ENCODE measurements at places on chromosomes 5 and 9. TPM values are rescaled to one million over a fixed set of nuclear protein-coding genes. Genes with fewer than 3 reads are reported as not detected.

The CDHR2 gene
- total RNA-seq = 2.2 TPM

DNA sequence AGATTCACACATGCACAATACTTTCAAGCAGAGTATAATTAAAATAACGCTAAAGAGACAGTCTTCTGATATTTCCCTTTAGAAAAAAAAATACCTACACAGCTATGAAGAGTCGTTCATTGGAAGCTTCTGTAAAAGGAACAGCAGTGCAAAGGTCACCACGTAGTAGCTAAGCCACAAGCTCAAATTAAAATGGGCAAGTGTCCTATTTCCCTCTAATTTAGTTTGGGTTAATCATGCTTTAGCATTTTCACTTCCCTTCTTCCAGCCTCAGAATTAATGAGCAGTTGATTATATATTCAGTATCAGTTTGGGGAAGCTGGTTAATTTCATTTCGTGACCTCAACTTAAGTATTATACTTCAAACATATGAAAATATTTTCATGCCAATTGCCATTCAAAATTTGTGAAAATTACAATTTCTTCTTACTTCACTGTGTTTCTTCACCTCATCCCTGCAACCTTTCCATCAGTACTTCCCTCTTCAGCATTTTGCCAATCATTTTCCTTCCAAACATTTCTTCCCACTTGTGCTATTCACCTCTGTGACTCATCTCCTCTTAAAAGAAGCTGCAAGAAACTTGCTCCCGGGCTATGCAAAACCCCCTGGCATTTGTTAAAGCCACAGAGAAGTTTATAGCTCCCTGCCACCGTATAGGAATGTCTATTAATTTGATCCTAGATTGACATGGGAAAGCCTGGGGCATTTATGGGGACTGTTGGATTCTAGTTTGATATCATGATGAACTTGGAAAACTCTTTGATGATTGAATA lies 83.0 kb downstream of the DMRTA1 start:
- H3K4me3 ChIP-seq = no peak overlapping the region
- no peaks in the 10 kb centered on the region for H3K4me1 ChIP-seq
- no peaks in the 10 kb centered on the region for H3K27me3 ChIP-seq
- H3K27ac ChIP-seq = no peak overlapping the region

DNA sequence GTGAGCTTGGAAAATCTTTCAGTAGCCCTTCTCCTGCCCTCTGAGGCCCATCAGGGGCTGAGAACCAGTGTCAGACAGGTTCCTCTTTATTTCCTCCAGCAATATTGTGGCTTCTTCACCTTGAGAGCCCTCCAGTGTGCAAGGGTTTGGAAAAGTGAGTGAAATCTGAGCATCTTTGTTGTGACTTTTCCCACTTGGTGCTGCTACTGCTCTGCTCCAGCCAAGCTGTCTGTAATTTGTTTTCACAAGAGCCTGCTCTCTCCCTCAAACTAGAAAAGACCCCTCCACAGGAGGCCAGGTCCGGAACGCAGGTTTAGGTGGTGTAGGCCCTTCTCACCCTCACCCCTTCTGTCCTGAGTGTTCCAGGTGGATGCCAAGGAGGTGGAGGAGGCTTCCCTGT lies 57.4 kb upstream of the SPRY4 start:
- H3K27ac ChIP-seq = no peak overlapping the region
- peaks cover 3% of the 10 kb centered on the region for H3K4me1 ChIP-seq
- no peak for DNase-seq
- H3K36me3 ChIP-seq = no peaks in the 10 kb centered on the region
- H3K27me3 ChIP-seq = peaks cover 4% of the 10 kb centered on the region

The PRUNE2 gene
- total RNA-seq = 0.16 TPM
